ENCODE measurements at places on chromosomes 7 and 10.

DNA sequence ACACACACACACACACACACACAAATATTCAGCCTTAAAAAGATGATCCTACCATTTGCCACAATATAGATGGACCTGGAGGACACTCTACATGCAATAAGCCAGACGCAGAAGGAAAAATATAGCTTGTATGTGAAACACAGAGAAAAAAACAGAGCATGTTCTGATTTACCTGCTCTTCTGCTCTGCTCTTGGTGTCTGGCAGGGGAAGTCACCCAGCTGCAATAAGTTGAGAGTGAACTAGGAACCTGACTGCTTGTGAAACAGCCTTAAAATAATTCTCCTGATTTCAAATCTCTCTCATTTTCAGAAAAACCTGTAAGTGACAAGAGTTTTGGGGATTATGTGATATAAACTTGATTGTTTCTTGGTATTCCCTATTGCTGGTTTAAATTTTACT, 31.0 kb upstream of the KCND2 start:
- DNase-seq: no peak

DNA sequence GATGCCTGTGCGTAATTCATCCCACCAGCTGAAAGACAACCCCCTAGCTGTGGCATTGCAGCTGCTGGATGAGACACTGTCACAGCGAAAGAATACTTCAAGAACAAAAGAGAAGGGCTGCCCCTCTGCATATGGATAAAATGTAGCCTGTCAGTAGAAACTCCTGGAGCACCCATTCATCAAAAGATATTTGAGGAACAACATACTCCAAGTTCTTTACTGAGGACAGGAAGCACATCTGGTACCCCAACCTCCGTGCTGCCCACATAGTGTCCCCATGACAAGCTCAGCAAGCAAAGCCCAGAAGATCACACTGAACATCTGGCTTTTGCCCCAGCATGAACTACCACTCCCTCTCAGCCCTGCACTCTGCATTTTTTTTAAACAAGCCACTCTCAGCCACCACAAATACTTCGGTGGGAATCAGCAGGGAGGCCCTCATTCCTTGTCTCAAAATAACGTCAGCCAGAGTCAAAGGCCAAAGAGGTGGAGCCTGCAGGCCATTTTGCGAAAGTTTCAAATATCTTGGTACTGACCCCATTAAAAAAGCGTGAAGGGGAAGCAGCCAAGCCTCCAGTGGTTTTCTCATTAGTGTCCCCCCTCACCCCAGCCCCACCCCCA, 1.7 kb downstream of the CREB3L2 start:
- peak; percentile 46 for DNase-seq

- peak; percentile 64 for DNase-seq
These were observed 243.2 kb downstream of the SDK1 start for GRCh38 chr7:3544202-3544601.

- peak; percentile 54 for DNase-seq
These were observed 14.0 kb upstream of the RALA start for GRCh38 chr7:39609113-39609934.

DNA sequence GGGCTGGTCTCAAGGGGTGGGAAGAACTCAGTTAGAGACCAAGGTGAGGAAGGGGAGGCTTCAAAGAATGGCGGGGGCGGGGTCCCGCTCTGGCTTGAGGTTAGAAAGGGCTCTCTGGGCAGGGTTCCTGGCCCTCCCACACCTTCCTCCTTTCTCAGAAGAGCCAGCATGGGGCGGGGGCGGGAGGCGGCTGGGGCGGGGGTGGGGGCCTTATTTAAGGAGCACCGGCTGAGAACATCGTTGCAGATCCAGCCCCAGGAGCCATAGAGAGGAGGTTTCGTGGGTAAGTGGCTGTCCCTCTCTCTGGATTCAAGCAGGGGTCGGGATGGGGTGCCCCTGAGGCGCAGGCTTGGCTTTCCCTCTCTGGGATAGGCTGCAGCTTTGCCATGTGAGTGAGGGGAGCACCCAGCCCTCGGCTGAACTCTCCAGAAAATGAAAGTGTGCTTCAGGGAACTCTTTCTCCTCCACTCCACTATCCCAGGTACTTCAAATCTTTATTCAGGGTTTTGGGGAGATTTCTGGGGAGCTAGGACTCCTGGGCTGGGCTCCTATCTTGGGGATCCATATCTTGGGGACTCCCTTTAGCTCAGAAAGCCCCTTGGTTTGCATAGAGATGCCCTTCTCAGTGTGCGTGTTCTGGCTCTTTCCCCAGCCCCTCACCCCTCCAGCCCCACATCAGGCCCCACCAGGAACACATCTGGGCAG, 3.3 kb upstream of the CUEDC2 start:
- peak; percentile 66 for DNase-seq

- no peak for DNase-seq
These were observed 25.0 kb downstream of the RGS10 start for GRCh38 chr10:119517235-119518141.

DNA sequence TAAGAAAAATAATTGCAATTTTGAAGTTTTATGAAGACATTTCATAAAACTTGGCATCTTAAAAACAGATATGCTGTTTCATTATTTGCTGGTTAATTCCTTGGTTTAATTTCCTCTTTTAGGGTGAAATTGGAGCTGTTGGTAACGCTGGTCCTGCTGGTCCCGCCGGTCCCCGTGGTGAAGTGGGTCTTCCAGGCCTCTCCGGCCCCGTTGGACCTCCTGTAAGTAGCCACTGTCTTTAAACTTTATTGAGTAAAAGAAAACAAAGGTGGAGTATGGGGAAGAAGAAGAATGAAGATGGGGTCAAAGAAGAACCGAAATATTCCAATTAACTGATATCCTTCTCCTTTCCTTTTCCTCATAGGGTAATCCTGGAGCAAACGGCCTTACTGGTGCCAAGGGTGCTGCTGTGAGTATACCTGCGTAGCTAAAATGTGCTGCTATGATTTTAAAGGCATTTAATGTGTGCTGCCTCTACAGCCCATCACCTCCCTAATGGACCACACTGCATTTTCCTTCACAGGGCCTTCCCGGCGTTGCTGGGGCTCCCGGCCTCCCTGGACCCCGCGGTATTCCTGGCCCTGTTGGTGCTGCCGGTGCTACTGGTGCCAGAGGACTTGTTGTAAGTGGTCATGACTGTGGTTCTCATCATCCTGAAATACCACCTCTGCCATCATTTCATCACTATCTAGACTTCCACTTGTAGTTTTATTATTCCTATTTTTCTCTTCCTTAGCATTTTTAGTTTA, 14.7 kb downstream of the COL1A2 start:
- DNase-seq: no peak

- DNase-seq: peak; percentile 47
These were observed 83.0 kb upstream of the SEC61G start for GRCh38 chr7:54841772-54842697.

DNA sequence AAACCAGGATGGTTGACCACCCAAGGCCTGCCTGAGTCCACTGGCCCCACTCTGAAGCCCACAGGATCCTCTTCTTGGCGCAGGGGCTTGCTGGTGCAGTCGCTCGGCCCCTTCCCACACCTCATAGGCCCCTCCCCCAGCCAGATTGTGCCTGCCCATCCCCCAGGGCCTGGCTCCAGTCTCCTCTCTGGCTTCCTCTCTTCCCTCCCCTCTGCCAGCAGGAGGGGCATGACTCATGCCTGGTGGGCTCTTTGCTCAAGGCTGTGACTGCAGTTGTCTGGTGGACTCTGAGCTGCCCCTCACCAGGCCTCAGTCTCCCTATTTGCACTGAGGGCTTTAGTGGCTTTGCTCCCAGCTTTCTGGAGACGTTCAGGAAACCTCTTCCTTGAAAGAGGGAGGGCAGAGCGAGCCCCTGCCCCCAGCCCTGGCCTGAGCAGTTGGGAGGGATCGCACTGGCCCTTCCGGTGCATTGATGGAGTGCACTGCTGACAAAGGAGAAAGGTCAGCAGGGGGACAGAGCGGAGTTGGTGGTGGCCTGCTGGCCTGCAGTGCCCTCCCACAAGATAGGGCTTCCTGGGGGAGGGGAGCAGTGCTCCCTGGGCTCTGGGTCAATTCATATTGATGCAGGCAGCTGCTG, 60.7 kb downstream of the ZMIZ1 start:
- peak; percentile 93 for DNase-seq

GRCh38 chr10:51119441-51119840, 45.2 kb downstream of the PRKG1 start:
- DNase-seq: no peak

DNA sequence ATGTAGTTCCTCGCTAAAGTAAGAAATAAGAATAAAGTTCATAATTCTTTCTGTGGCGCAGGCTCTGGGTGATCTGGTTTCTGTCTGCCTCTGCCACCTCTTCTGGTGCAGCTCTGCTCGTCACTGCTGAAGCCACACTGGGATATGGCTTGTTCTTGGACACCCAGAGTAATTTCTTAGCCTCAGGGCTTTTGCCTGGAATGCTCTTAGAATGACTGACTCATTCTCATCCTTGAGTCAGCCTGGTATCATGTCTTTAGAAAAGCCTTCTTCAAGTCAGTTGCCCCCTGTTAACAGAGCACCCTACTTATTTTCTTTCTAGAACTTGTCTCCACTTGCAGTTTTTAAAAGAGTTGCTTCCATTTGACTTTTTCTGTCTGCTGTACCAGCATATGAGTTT, 2.0 kb downstream of the ZSCAN25 start:
- no peak for DNase-seq

DNA sequence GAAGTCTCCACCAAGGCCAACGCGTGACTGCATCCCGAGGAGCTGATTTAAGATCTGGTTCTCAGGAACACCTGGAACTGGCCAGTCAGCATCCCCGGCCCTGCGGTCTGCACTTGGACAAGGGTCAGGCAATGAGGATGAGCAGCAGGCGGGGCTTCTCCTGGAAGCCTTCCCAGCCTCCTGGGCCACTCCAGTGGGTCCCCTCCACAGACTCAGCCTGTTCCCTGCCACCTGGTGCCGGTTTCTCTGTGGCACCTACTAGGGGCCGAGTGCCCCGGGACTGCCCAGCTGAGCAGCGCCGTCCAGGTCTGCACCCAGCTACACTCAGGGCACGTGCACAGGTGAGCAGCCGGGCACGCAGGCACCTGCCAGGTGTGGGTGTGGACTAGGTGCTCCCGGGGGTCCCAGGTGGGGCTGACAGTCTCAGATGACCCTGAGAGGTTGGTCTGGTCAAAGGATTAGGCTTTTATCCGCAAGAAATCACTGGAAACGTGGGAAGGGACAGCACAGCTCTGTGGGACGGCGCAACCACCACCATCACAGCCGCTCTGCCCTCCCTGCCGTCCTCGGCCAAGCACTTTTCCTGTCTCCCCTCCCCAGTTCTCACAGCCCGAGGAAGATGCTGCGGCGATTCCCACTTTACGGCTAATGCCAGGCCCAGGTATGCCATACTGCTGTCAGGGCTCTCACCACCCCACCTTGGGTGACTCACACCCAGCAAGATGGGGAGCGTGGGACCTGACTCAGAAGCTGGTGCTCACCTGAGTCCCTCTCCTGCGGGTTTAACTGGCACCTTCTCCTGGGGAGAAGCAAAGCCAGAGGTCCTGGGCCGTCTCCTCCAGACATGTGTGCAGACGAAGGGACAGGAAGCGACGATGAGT, 166.0 kb downstream of the RNF216 start:
- DNase-seq: no peak

DNA sequence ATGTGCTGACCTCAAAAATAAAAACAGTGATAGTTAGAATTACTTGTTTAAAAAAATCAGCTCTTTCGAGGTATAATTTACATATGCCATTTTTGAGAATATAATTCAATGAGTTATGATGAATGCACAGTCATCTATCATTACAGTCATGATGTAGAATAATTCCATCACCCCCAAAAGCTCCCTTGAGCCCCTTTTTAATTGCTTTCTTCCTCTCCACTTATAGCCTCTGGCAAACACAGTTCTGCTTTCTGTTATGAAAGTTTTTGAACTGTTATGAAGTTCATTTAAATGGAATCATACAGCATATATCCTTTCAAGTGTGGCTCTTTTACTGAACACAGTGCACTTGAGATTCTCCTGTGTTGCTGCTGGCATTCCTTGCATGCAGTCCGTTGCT, 41.4 kb downstream of the PRTFDC1 start:
- DNase-seq: no peak

GRCh38 chr7:85033263-85033662, 153.6 kb downstream of the SEMA3D start:
- no peak for DNase-seq

DNA sequence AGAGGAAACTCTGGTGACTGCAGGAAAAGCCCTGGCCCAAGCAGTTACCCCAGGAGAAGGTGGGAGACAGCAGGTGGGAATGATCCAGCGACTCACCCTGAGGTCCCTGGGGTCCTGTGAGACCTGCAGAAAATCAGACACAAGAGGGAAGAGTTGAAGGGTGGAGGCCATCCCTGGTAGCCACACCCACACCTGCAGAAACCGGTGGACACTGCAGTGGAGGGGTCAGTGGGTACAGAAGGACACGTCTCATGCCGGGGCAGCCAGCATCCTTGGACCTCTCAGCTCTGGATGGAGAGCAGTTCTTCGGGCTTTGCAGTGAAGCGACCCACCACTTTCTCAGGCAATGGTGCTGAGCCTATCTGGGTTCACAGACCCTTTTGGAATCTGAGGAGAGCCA, 39.0 kb downstream of the COL17A1 start:
- peak; percentile 24 for DNase-seq

- peak; percentile 61 for DNase-seq
These were observed 88.1 kb downstream of the SEPTIN14 start for GRCh38 chr7:55774327-55775050.

GRCh38 chr10:69948261-69948660, 104.4 kb upstream of the MACROH2A2 start:
- DNase-seq: no peak

GRCh38 chr7:49618028-49618427, 155.4 kb upstream of the VWC2 start:
- no peak for DNase-seq

DNA sequence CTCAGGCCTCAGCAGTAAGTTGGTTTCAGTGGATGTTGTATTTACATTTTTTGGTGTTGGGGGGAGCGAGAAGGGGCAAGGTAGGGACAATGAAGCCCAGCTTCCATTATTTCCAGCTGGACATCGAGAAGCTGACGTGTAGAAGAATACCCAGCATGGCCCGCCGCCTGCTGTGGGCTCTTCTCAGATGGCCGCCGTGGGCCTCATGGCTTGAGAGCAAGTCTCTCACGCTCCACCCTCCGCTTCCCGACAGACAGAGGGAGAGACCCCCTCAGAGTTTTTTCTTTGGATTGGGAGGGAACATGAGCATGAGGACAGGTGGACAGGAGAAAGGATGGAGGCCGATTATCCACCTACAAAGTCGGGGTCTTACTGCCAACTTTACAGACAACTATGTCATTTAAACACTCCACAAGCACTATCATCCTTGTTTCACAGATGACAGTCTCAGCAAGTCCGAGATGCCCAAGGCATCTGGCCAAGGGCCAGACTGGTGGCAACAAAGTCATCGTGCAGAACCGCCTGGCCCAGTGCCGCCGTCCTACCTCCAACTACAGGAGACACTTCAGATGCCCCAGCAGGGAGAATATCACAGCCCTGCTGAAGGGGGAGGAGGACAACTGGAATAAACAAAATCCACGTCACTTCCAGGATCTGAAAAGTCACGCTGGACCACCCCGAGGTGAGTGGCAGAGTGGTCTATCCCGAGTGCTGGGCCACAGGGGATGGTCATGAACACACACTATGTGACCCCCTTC, 195.9 kb downstream of the DIP2C start:
- DNase-seq: no peak

- no peak for DNase-seq
These were observed 27.0 kb downstream of the JMJD1C start for GRCh38 chr10:63438506-63439498.
